ENCODE measurements at places on chromosomes 12 and 14. TPM values are rescaled to one million over a fixed set of nuclear protein-coding genes. Genes with fewer than 3 reads are reported as not detected.

PTPRB gene
- 64.7 TPM for total RNA-seq

LBHD2 gene
- total RNA-seq: 3.1 TPM

MAP3K9 gene
- total RNA-seq: 0.26 TPM

GRCh38 chr12:51907856-51908425 is 637 bp downstream of the ACVRL1 start:
- DNase-seq: peak; percentile 82

GRCh38 chr12:25985316-25986175 is 27.1 kb downstream of the RASSF8 start:
- DNase-seq: no peak

SIRT4 gene
- total RNA-seq: 1.6 TPM

DNA sequence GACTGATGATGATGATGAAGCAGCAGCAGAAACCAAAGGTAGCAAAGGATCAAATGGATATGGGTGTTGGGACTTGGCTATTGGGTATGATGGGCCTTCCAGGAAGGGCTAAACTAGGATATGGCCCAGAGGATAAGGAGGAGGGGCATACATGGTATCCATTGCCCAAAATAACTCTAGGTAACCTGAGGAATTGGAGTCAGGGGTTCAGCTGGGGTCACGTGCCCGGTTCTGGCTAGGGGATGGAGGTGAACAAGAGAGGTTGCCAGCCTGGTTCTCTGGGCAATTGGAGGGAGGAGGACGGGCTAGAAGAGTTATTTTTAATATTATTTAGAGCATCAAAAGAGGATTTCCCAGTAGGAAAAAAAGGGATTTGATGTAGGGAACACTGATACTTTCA is 2.7 kb upstream of the ANKRD52 start:
- DNase-seq: no peak

- DNase-seq: no peak
These were observed 10.3 kb downstream of the GPRC5D start for GRCh38 chr12:12941450-12942350.

GRCh38 chr14:30143627-30144026 is 216.0 kb upstream of the PRKD1 start:
- no peak for DNase-seq

DNA sequence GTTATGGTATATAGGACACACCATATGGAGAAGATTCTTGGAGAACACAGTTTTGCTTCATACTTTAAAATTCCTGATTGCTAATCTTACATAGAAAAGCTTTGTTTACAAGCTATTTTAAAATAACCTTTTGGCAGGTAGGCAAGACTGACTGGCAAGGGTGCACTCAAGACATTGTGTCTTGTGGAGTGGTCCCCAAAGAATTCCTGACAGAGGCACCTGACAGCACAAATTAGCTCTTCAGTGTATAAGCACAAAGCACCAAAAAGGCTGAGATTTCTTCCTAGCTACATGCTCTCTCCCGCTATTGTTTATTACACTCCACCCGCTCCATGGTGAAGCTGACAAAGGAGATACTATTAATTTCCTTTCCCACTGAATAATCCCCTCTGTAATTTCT is 139.4 kb downstream of the MON2 start:
- no peak for DNase-seq

DNA sequence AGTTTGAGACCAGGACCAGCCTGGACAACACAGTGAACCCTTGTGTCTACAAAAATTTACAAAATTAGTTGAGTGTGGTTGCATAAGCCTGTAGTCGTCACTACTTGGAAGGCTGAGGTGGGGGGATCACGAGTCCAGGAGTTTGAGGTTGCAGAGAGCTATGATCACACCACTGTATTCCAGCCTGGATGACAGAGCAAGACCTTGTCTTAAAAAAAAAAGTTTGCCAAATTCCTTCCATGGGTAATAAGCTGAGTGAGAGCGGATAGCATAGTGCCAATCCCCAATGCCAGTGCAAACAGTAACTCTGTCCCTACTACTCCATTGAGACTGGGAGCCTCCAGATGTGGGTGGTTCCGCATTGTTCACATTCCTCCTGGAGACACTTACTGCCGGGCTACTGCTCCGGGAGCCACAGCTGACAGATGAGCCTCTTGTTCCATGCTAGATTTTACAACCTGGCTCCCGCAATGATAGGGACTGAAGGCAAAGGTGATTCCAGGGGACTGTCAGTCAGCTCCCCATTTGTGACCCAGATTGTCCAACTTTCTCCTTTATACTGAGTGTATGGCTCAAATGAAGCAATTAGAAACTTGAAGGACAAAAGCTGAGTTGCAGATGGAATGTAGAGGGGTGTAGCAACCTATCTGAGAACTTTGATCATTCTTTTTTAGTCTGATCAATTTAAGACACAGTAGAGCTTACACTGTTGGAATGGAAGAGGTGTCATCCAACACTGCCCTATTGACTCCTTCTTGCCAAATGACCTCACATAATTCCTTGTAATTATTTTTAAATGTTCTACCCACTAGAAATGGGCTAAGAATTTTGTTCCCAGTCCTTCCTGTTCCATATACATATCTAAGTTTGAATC is 13.4 kb upstream of the FRMD6 start:
- no peak for DNase-seq

- DNase-seq: no peak
These were observed 279.0 kb downstream of the IPO8 start for GRCh38 chr12:30416631-30417030.

DNA sequence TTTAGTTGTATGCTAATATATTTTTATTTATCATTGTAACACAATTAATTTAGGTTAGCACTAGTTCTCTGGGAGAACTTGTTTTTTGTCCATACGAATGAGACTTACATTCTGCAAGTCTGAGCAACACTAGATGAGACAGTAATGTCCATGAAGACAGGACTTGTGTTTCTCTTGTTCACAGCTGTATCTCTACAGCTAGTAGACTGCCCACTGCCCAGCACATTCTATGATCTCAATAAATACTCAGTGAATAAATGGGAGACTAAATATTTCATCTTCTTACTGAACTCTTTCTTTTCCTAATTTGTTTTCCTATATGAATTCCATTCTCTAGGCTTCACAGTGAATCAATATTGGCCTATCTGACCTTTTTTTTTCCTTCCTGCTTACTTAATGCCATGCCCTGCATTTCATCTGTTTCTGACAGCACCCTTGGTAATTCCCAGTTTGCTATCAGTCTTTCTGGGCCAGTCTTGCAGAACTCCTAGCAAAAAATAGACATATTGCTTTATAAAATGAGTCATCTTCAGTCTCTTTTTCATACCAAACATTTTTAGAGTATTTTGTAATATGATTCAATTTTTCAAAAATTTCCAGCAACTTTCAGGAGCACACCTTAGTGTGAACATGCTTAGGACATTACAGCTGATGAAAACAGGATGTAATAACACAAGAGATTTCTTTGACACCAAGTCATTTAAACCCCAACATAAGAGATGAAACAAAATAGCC is 185.5 kb upstream of the ATP2B1 start:
- DNase-seq: no peak

DNA sequence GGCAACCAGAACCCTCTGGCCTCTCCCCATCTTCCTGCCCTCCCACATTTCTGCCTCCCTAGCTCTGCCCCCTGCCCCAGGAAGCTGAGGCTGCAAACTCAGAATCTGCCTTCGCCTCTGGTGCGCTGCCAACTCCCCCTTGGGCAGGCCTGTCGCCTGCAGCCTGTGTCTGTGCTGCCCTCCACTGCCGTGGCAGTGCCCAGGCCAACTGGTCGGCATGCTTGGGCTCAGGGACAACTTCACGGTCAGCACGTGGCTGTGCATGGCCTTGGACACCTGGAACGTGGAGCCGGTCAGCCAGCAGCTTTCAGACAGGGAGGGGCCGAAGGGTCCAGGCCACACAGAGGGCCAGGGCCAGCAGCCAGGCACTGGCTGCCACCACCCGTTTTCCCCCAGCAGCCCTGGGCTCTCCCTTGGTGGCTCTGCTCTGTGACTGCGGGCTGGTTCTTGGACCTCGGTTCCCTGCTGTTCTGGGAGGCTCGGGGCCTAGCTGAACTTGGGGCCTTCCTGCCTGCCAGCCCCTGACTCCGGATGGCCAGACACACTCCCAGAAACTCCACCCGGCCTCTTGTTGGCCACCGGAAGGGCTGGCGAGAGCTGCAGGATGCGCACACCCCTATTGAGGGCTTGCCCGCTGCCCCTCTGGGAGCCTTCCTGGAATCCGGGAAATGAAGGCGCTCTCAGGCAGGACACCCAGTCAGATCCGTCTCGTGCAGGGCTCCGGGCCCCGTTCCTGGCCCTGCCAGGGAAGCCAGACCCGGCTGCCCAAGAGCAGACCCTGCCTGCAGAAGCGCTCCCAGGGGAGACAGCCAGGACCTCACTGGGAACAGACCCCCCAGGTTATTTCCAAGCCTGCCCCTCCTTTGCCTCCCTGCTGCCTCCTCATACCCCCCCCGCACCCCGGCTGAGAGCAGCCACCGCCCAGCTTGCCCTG is 34.2 kb upstream of the PPP1R13B start:
- peak; percentile 90 for DNase-seq

GRCh38 chr12:117334051-117334450 is 27.4 kb downstream of the NOS1 start:
- DNase-seq: peak; percentile 6

DNA sequence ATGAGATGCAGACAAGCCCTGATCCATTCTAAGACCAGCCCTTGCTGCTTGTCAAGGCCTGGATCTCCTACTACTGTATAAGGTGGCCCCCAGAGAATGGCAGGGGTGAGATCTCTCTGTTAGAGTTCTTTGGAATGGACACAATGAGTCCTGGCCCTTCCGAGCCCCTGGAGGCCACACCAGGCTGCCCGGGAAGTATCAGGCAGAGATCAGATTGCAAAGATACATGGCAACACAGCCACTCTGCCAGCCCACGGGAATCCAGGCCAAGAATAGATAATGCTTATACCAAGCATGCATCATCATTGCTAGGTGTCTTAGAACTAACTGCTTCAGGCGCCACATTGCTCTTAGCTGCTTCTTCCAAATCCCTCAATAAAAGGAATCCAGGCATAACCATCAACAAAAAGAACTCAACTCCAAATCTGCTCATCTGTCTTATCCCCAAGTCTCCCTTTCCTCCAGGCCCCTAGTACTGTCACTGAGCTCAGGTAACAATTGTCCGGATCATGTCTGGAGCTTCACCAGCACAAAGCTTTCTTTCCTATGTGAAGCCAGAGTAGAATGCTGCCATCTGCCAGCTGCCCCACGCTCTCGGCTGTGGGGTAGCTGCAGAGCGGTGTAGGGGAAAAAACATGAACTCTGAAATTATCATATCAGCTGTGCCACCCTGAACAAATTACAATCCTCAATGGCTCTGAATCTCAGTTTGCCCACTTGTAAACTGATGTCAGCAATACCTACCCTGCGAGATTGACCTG is 5.5 kb upstream of the VASH1 start:
- no peak for DNase-seq

- DNase-seq: no peak
These were observed 222.9 kb upstream of the DAAM1 start for GRCh38 chr14:58965601-58966000.

GRCh38 chr14:103296007-103296406 is 38.0 kb upstream of the EIF5 start:
- DNase-seq: no peak

- DNase-seq: no peak
These were observed 10.7 kb upstream of the GALNT6 start for GRCh38 chr12:51401900-51402299.

GRCh38 chr12:13719986-13720385 is 261.4 kb downstream of the GRIN2B start:
- no peak for DNase-seq

MAP1LC3B2 gene
- 1.1 TPM for total RNA-seq

- DNase-seq: no peak
These were observed 2.1 kb downstream of the USP5 start for GRCh38 chr12:6854036-6854435.

DNA sequence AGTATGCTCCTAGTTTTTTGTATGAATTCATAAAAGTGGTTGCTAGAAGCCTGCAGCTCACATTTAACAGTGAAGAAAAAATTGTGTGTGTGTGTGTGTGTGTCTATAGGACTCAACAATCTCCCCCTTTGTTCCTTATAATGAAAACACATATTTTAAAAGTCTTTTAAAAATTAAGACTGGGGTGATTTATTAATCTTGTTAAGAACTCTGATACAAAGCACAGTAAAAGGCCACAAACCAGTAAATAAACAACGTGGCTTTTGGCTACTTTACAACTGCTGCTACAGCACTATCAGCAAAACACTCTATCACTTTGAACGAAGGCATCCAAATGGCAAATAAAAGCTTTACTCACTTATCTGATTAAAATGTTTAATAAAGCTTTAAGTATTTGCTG is 594 bp upstream of the VCPKMT start:
- no peak for DNase-seq

- DNase-seq: no peak
These were observed 58.8 kb upstream of the FLRT2 start for GRCh38 chr14:85471156-85471555.

DNA sequence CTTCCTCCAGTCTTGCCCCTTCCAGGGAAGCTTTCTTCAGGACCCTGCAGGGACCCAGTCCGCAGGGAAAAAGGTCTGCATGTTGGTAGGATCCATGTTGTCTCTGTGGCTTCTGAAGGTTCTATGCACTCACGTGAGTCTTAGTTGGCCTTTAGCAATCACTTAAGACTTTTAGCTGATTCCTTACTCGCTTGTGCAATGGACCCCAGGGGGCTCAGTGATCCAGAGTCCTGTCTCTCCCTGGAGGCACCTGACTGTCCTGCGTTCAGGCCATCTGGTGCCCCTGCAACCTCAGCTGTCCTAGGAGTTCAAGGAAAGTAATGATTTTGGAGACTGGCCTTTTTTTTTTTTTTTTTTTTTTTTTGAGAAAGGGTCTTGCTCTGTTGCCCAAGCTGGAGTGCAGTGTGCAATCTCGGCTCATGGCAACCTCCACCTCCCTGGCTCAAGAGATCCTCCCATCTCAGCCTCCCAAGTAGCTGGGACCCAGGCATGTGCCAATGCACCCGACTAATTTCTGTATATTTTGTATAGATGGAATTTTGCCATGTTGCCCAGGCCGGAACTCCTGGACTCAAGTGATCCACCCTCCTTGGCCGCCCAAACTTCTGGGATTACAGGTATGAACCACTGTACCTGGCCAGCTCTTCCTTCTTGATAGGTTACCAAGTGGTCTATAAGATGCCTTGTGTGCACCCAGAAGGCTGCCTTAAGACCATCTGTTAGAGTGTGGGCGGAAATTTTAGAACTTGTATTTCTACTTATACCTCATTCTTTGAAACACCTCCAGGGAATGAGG is 4.6 kb downstream of the IFI27L2 start:
- DNase-seq: peak; percentile 26

GPN3 gene
- 24.1 TPM for total RNA-seq

GRCh38 chr14:106633721-106634120 is 1107.3 kb downstream of the TMEM121 start:
- DNase-seq: no peak

GRCh38 chr12:98922871-98923270 is 277.8 kb downstream of the APAF1 start:
- DNase-seq: no peak

DNA sequence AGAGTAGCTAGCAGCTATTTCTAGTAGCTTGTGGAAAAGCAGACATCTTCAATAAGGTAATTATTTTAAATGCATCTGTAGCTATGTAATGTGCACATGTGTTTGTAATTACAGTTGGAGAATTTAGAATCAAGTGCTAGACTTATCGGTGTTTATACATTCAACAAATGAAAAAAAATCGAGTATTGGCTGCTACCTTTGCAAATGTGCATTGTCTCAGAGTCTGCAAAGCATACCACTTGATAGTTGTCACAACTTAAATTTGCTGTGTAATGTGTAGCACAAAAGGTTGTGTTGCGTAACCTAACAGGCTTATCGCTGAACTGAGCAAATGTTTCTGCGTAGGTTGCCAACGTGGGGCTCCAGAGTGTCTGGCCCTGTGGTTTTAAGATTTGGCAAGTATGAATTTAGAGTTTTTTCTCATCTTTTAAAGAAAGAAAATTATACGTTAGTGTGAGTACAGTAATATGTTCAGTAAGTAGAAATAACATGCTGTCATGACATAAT is 44.3 kb downstream of the TMTC2 start:
- no peak for DNase-seq

Measured in mesenteric fat pad (tissue), 1 donor.